ENCODE measurements at places on chromosomes 7 and 10.

- DNase-seq, result no peak
Observed at GRCh38 chr10:43407148-43407575, 1.8 kb downstream of the HNRNPF start.

DNA sequence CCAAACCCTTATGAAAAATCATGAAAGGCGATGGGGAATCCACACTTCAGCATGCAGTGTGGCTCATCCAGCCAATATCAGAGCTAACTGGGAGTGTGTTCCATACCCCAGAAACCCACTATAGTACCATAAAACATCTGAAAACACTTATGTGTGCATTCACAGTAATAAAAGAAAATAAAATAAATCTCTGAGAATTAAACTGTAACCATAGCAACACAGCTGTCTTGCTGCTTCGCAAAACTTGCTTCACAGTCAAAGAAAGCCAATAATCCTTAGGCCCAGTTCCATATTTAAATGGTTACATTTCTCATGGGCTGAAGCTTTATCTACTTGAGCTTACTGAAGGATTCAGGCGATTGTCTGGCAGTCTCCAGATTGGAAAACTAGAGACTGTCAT, 19.9 kb upstream of the POLR1F start:
- DNase-seq, result no peak

- no peak for DNase-seq
Observed at GRCh38 chr7:134814730-134815364, 35.4 kb downstream of the CALD1 start.

DNA sequence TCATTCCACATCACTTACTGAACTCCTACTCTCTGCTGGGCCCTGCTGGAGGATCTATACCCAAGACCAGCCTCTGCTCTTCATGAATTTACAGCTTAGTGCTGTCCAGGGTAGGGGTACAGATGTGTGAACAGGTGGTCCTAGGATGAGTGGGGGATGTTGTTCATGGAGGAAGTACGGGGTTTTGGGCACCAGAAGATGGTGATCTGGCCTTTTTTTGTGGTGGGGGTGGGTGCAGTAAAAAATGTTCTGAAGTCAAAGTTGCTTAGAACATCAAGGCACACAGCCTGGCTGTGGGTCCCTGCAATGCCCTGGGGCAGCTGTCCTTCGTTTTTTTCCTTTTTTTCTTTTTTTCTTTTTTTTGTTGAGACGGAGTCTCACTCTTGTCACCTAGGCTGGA, 34.2 kb upstream of the GNA12 start:
- no peak for DNase-seq

- no peak for DNase-seq
Observed at GRCh38 chr10:84412482-84412881, 84.1 kb downstream of the CCSER2 start.
